Left lobe of liver (tissue), 2 donors: ENCODE measurements at places on chromosomes 13 and 19. TPM values are rescaled to one million over a fixed set of nuclear protein-coding genes. Genes with fewer than 3 reads are reported as not detected.

GRCh38 chr13:32423592-32423991, 4.3 kb downstream of the N4BP2L1 start:
- DNase-seq: no peak

DNA sequence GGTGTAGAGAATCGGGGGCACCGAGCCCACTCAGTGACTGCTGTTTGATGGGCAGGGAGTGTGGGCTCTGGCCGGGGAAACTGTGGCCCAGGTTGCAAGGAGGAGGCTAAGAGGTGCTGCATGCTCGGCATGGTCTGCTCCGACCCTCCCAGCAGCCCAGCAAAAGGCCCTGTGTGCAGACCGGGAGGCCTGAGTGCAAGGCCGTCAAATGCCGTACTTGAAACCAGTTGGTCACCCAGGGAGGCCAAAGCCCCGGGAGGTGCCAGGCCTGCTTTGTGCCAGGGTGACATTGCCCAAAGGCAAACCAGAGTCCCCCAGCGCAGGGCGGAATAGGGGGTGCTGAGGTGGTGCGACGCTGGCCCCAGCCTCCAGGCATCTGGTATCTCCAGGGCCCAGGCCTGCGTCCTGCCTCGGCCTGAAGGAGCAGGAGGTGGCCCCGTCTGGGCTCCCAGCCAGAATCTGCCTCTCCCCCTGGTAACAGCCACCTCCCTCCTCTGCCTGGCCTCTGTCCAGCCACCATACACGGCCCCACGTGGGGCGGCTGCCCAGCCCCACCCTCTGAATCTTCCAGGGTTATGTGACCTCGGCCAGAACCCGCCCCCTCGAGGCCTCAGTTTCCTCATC, 4.0 kb downstream of the PIK3R2 start:
- DNase-seq: peak; percentile 81

DNA sequence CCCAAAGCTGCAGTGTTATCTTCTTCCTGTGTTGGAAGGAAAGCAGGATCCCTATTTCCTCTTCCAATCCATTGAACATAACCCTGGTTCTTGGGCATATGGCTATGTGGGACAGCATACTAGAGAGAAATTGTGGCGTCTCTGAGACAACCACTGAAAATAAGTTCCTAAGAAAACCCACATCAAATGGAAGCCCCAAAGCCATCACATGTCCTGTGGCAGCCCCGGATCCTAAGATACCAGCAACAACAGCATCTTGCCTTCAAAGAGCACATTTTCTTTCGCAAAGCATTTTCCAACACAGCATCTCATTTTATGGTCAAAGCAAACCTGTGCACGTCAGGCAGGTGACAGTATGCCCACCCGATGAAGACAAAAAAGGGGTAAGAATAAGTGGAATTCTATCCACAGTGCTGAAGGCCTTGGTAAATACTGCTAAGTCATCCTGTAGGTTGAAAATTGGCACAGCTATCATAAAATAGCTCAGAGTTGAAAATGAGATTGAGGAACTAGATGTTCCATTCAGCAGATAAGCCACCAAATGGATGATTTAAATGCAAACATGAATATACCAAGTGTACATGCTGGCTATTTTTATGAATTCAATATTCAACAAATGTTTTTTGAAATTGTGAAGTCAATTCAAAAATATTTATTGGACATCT, 232.2 kb downstream of the DLEU7 start:
- DNase-seq: no peak

DNA sequence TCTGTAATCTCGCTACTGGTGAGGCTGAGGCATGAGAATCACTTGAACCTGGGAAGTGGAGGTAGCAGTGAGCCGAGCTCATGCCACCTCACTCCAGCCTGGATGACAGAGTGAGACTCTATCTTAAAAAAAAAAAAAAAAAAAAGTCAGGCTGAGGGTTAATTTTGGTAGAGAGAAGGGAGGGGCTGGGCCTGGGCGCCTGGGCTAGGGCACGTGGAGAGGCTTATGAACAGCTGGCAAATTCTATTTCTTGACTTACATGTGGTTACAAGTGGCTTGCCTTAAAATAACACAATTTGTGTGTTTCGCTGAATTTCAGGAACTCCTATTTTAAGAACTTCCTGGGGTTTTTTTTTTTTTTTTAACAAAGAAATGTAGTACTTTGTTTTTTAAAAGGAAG, 47.6 kb upstream of the MAP3K10 start:
- DNase-seq: no peak

GRCh38 chr13:110379905-110380341, 72.8 kb downstream of the COL4A2 start:
- no peak for DNase-seq

DNA sequence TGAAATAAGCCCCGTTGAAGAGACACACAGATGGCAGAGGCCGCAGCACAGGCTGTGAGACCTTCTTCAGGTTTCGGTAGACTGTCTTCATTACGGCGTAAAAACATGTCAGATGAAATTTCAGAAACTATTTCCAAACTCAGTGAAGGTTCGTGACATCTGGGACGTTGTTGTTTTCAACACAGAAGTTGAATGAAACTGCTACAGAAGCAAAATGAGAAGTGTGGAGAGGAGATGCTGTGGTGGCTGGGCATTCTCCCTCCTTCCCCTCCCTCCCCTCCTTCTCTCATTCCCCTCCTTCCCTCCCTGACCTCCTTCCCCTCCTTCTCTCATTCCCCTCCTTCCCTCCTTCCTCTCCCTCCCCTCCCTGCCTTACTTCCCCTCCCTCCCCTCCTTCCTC, 113.6 kb downstream of the ATP11A start:
- DNase-seq: no peak

DNA sequence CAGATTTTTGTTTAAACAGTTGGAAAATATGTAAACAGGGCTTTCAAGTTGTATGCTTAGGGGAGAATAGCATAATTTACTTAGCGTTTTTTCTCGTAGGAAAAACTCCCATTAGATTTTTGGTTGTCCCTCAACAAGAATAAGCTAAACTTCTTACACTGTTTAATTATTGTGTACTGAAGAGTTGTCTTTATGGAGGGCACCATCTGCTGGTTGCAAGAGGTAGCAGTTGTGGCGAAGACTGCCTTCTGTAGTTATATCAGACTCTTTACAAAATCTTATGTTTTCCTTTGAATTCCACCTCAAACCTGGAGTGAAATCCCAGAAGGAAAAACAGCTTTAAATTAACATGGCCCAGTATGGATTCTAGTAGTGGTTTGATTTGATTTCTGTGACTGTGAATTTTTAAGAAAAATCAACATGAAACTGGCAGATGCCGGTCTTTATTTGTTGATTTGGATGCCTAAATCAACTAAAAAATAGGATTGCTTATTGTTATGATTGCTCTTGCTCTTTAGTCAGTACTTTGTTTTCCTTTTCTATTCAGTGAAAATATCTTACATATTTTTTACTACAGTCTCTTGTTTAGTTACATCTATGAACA, 53.4 kb downstream of the PDS5B start:
- peak; percentile 57 for DNase-seq

- no peak for DNase-seq
Measured at GRCh38 chr19:3274942-3275582, 50.6 kb downstream of the CELF5 start.

- no peak for DNase-seq
Measured at GRCh38 chr19:7386769-7387168, 38.0 kb downstream of the ARHGEF18 start.

GRCh38 chr19:17333611-17334413, 843 bp downstream of the ANO8 start:
- no peak for DNase-seq

GRCh38 chr19:4316956-4317355, 12.6 kb downstream of the FSD1 start:
- no peak for DNase-seq

DNA sequence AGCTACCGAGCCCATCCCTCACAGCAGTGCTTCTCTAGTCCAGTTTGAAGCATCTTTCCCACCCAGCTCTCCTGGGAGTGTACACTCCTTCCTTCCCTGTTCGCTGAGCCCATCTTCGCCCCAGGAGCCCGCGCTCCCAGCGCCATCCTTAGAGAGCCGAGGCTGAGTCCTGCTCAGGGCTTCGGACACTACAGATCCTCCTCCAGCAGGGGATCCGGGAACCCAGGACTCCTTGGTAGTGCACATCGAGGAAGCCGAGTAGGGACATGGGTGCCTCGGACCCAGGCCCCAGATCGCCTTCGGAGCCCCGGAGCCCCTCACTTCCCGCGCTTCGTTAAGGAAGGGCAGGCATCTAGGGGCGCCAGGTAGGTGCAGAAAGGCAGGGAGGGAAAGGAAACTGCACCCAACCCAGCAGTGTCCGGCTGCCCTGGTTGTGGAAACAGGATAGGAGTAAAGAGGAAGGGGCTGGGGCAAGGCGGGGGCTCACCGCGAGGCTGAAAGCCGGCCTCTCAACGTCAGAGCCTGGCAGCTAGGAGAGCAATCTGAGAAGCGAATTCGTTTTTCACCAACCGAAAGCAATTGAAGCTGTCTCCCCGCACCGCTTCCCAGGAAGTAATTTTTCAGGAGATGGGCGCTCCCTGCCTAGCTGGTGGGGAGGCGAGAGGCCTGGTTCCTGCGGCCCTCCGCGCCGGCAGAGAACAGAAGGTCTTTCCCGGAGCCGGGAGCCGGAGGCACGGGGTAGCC, 1.0 kb downstream of the PDX1 start:
- DNase-seq: no peak

DNA sequence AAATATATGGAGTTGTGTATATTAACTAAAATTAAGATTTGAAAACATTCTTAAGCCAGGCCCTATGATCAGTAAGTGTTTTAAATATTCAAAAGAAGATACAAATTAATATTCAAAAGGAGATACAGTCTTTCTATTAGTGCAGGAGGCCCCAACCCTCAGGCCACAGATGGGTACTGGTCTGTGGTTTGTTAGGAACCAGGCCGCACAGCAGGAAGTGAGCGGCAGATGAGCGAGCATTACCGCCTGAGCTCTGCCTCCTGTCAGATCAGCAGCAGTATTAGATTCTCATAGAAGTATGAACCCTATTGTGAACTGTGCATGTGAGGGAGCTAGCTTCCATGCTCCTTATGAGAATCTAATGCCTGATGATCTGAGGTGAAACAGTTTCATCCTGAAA, 232.9 kb downstream of the FOXO1 start:
- no peak for DNase-seq

DNA sequence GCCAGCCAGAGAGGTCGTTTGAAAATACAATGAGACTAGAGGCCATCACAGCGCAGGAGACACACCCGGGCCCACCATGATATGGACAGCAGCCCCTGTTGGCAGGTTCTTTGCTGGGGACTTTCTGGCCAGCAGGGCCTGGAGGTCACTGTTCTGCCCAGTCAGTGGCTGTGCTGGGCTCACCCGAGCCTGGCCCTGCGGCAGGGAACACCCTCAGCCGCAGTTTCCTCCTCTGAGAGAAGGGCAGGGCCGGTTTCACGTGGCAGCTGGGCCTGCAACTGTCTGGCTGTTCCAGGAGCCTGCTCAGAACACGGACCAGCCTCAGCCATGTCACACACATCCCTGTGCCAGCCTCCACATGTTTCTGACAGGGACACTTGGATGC, 39.4 kb downstream of the ADPRHL1 start:
- DNase-seq: no peak

DNA sequence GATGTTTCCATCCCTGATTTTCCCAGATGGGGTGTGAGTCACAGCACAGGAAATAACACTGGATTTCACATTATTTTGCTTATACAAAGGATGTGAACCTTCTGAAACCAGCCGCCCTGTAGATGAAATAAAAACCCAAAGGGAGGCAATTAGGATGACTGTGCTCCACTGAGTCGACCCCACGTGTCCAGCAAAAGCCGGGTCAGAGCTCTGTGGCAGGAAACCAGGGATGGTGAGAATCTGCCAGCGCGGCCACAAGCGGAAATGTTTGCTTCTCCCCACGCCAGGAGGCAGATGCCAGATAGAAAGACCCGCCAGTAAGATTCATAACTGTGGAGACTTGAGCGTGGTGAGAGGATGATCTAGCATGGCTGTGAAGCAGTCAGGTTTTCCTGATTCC, 764.4 kb downstream of the LIG4 start:
- no peak for DNase-seq

CD33 gene
- 3.4 TPM for total RNA-seq

PSG7 gene
- total RNA-seq: not detected
